ENCODE measurements at places on chromosomes 1 and 21.

DNA sequence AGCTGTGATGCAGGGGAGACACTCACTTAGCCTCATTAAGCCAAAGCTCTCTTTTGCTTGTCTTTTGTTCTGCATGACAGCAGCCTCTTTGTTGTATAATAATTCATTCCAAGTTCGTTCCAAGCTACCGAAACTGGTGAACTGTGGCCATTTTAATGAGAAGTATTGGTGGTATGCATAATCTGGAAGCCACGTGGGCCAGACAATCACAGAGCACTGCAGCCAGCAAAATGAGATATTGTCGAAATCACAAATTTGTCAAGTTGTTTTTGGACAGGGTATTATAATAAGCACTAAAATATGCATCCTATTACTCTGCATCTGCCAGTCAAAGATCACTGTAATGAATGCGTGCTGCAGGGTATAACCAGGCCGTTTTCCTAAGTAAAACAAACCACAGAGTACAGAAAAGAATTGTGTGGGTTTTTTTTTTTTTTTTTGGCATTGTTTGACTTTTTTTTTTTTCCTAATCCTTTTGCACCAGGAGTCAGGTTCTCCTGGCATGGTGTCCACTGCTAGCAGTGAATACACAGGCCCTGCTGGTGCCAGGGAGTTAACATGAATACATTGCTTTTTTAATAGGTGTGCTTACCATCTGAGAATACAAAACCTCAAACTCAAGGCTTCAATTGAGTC lies 423.9 kb downstream of the PTBP2 start:
- DNase-seq: no peak

DNA sequence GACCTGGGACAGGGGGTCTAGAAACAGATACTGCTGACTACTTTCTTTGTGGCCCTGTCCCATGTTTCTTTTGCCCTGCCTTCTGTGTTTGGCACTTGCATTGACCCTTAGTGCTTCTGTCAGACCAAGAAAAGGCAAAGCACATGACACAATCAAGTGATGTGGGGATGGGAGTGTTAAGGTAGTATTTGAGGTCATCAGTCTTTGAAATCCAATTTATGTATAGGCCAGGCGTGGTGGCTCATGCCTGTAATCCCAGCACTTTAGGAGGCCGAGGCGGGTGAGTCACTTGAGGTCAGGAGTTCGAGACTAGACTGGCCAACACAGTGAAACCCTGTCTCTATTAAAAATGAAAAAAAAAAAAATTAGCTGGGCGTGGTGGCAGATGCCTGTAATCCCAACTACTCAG lies 26.0 kb downstream of the SERBP1 start:
- DNase-seq: no peak

DNA sequence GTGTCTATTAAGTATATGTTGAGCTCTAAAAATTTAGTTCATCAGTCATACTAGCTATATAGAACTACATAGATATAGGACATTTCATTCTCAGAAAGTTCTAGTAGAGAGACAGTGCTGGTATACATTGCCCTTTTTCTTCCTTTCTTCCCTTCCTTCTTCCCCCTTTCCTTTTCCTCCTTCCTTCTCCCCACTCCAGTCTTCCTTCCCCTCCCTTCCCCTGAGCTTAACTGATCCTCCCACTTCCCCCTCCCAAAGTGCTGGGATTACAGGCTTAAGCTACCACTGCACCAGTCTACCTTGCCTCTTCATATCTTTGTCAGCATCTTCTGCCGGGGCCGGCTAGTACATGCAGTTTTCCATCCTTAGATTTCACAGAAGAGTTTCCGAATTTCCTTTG lies 12.1 kb downstream of the THRAP3 start:
- no peak for DNase-seq

DNA sequence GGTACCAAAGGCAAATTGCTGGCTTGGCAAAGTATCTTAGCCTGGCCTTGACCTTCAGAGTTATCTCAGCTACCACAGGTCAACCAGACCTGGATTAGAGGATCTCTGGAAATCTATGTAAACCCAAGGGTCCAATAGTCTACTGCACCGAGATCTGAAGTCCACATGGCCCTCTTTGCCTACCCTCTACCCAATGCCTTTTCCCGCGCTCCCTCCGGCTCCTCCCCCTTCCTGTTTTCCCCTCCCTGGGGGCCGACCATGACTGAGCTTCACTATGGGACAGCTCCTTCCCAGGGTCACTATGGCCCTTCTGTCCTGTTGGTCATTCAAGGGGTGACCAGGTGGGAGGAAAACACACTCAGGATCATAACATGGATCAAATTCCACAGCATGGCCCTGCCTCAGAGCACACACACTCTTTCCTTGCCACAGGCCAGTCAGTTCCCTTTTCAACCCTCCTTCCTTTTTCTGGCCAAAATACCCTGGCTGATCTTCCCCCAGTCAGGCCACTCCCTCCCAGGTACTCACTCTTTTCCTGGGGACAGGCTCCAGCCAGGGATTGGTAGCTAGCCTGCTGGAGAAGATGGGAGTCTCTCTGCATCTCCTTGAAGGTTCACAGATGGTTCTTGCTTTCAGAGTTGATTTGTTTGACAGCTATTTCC lies 19.1 kb upstream of the TMEM183A start:
- DNase-seq: no peak

GRCh38 chr1:171055966-171056643 lies 34.6 kb upstream of the FMO3 start:
- DNase-seq: no peak

- DNase-seq: no peak
These were observed 38.3 kb downstream of the ZC3H11B start for GRCh38 chr1:219574484-219575087.

GRCh38 chr1:203751051-203751450 lies 13.9 kb upstream of the LAX1 start:
- peak; percentile 48 for DNase-seq

- DNase-seq: no peak
These were observed 1047.3 kb downstream of the ADGRL2 start for GRCh38 chr1:82848043-82848442.

DNA sequence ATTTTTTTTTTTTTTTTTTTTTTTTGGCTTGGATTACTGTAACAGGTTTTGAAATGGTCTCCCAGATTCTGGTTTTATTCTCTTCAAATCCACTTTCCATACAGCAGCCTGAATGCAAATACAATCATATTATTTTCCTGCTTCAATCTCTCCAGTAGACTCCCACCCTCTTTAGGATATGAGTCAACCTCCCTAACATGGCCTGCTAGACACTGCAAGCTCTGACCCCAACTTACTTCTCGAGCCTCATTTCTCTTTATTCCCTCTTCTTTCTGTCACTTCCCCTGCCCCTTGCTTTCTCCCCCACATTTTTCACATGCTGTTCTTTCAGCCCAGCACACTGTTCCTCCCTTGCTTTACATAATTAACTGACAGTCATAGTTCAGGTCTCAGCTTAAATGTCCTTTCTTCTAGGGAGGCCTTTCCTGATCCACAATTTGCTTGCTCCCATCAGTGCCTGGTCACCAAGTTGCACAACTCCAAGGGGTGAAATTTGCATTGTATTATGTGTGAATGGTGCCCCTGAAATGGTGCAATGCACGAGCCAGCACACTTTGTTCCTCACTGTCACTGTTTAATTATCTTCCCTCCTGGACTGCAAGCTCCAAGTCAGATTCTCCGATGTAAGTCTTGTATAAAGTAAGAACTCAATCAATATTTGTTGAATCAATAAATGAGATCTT lies 22.1 kb upstream of the IL19 start:
- no peak for DNase-seq

Measured in AG04450 (cell line).